ENCODE measurements at places on chromosomes 2 and 18.

- DNase-seq: no peak
Measured at GRCh38 chr2:174590928-174591648, 6.5 kb downstream of the WIPF1 start.

- no peak for DNase-seq
Measured at GRCh38 chr18:31232775-31233424, 70.2 kb upstream of the DSC1 start.

- peak; percentile 79 for DNase-seq
Measured at GRCh38 chr2:32135409-32135808, 30.3 kb upstream of the SLC30A6 start.

- DNase-seq: no peak
Measured at GRCh38 chr18:48781163-48781987, 169.4 kb downstream of the SMAD7 start.

DNA sequence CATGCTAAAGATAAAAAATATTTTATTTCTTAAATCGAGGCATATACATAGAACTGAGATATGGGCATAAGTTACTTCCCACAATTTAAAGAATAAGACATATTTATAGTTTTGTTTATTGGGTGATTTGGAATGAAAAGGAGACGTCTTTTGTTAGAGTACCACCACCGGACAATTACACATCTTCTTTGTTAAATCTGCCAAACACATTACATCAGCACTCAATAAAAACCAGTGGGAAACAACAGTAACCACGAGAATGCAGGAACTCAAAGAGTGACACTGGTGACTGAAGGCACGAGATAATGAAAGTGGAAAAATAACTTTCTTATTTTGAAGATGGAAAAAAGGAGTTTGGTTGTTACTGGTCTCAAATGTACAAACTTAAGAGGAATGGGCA lies 92.6 kb upstream of the TFCP2L1 start:
- no peak for DNase-seq

DNA sequence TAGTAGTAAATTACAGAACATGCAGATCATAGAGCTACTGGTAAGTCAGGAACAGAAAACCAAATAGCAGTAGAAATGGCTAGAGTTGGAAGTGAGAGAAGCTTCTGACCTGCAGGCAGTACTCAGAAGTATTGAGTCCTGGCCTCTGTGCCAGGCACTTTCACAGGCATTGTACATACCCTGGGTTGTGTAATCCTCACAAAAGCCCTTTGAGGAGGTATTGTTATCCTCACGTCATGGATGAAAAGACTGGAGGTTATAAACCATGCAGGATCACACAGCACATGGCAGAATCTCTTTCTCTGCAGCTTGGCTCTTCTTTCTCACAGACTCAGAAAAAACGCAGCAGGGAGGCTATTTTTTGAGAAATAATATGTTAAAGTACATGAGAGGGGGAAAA lies 789.3 kb upstream of the FAM98A start:
- DNase-seq: no peak

- DNase-seq: peak; percentile 22
Measured at GRCh38 chr2:185245216-185245615, 493.4 kb upstream of the FSIP2 start.

All from RPMI7951 (cell line).